Regular cardiac myocyte (primary cell): ENCODE measurements at places on chromosomes 3 and 15. TPM values are rescaled to one million over a fixed set of nuclear protein-coding genes. Genes with fewer than 3 reads are reported as not detected.

The EPHB3 gene
- total RNA-seq: 0.38 and 3.1 TPM in 2 replicates

The TTC21A gene
- total RNA-seq: 0.58 and 2.8 TPM in 2 replicates

The LTF gene
- total RNA-seq: 0.38 and 2.0 TPM in 2 replicates

The AP3B2 gene
- under 0.01 and 0.28 TPM in 2 replicates for total RNA-seq

The NEO1 gene
- 5.6 and 13.5 TPM in 2 replicates for total RNA-seq

The GOLGA6L10 gene
- total RNA-seq: under 0.01 and 0.19 TPM in 2 replicates

The LRTM1 gene
- not detected in 2 replicates for total RNA-seq

The KNL1 gene
- total RNA-seq: 2.5 and 24.7 TPM in 2 replicates

The CLDN18 gene
- not detected in 2 replicates for total RNA-seq

The KLHL40 gene
- not detected in 2 replicates for total RNA-seq

The CKMT1A gene
- not detected in 2 replicates for total RNA-seq

The IMPG2 gene
- total RNA-seq: under 0.01 and 0.56 TPM in 2 replicates

The CYP11A1 gene
- total RNA-seq: 0.28 and 0.38 TPM in 2 replicates

The ZNF80 gene
- total RNA-seq: not detected in 2 replicates

The SCN5A gene
- total RNA-seq: 1.1 and 1.2 TPM in 2 replicates

The SLCO2A1 gene
- total RNA-seq: under 0.01 and 0.28 TPM in 2 replicates

The CIDEC gene
- under 0.01 TPM in 1 of 2 replicates, not detected in the other for total RNA-seq

The LDHAL6B gene
- total RNA-seq: not detected in 2 replicates

The PEX11A gene
- total RNA-seq: 2.9 and 8.2 TPM in 2 replicates

The ITPKA gene
- 0.28 and 1.2 TPM in 2 replicates for total RNA-seq

The SLC12A1 gene
- under 0.01 TPM in 1 of 2 replicates, not detected in the other for total RNA-seq

The IL16 gene
- 0.56 TPM in 1 of 2 replicates, not detected in the other for total RNA-seq
